LHCN-M2 (cell line): ENCODE measurements at places on chromosomes 6 and 20. TPM values are rescaled to one million over a fixed set of nuclear protein-coding genes. Genes with fewer than 3 reads are reported as not detected.

- peak; percentile 77 for DNase-seq
Measured at GRCh38 chr20:13492001-13492481, 146.7 kb downstream of the TASP1 start.

- DNase-seq: no peak
Measured at GRCh38 chr6:82511546-82511945, 147.9 kb downstream of the TPBG start.

Gene AGPAT1
- total RNA-seq: 80.3 and 87.0 TPM in 2 replicates

Gene ADGB
- not detected in 2 replicates for total RNA-seq

Gene STX11
- 4.8 and 7.4 TPM in 2 replicates for total RNA-seq

DNA sequence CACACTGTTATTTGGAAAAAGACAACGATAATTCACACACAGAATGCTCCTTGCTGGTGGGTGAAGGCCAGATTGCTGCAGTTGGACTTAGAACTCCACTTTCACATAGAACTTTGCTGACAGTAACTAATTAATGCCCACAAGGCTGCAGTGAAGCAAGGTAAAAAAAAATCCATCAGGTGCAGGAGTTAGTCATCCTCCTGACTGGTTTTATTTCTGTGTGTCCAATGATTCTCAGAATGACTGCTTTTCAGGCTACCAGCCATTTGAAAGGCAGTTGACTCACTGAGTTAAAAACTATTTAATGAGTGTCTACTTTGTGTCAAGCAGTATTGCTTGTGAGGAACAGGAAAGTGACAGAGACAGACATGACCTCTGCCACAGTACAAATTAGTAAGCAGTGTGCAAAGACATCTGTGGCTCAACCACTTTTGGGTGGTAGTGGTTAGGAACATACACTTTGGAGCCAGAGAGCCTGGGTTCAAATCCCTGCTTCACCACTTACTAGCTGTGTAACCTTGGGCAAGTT is 41.9 kb downstream of the ELOVL5 start:
- DNase-seq: peak; percentile 49

DNA sequence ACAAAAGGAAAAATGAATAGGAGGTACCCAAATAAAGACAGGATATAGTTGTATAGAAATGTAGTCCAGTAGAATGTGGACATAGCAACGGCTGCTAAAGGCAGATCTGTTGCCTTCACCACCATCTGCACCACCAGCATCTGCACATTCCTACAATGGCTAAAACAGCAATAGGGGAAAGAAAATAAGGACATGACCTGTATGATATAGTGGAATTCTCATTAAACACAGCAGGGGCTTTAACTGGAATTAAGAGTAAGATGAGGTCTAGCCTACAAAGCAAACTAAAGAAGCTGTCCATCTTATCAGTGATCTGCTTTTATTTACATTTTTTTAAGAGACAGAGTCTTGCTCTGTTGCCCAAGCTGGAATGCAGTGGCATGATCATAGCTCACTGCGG is 26.8 kb upstream of the SCAF8 start:
- no peak for DNase-seq

Gene NOTCH4
- 0.26 and 1.1 TPM in 2 replicates for total RNA-seq

Gene OR2H2
- not detected in 2 replicates for total RNA-seq

Gene COL12A1
- 29.0 and 31.5 TPM in 2 replicates for total RNA-seq

- DNase-seq: peak; percentile 52
Measured at GRCh38 chr6:112620812-112621569, 273.9 kb downstream of the RFPL4B start.

Gene HDGFL1
- total RNA-seq: not detected in 2 replicates

DNA sequence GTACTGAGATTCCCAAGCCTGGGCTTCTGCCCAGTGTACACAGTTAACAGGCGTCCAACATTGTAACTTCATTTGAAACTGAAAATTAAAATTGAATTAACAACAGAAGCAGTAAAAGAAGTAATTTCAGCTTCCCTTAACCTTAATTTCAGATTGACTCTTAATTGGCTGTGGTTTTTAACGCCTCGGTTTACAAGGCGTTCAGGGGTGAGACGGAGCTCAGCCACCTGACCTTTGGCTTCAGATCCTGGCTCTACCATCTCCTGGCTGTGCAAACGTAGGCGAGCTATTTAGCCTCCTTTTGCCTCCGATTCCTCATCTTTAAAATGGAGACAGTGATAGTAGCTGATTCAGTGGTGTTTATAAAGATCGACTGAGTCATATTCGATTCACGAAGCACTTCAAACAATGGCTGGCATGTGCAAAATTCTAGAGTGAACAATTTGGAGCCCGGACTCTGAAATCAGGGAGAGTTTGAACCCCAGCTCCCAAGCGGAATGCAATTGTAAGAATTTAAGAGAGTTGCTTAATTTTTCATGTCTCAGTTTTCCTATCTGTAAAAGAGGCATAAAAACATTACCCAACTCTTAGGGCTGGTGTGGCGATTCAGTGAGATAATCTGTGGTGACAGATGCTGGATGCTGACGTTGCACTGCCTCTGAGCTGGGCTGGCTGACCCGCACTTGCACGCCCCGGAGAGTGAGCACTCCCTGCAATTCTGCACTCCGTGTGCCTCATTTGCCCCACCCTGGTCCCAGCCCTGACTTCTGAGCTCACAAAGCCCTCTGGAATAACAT is 23.5 kb upstream of the OCSTAMP start:
- DNase-seq: no peak

Gene BTNL2
- total RNA-seq: not detected in 2 replicates
